ENCODE measurements at places on chromosomes 3 and 15. TPM values are rescaled to one million over a fixed set of nuclear protein-coding genes. Genes with fewer than 3 reads are reported as not detected.
A peak's percentile ranks its signal among the peaks of the same experiment; 100 is the strongest.

GRCh38 chr3:31157893-31158620 lies 263.6 kb upstream of the GADL1 start:
- no peak for DNase-seq

Gene MTHFS
- total RNA-seq = 45.1 TPM

DNA sequence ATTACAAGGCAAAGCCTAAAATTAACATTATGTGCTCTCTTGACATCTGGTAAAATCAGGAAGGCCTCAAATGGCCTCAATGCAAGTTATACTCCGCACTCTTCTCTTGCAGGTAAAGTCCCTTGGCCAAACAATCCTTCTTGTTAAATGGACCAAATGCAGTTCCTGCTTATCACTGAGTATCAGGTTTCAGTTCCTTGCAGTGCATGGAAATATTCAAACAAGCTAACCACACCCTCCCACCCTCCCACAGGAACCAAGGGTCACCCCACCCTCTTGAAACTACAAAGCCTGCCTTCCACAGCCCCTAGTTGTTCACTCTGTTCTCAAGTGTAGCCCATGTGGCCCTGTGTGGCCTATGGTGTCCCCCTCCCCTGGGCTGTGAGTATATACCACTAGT lies 171.9 kb upstream of the CADPS start:
- no peak for DNase-seq

Gene BCL2A1
- not detected for total RNA-seq

DNA sequence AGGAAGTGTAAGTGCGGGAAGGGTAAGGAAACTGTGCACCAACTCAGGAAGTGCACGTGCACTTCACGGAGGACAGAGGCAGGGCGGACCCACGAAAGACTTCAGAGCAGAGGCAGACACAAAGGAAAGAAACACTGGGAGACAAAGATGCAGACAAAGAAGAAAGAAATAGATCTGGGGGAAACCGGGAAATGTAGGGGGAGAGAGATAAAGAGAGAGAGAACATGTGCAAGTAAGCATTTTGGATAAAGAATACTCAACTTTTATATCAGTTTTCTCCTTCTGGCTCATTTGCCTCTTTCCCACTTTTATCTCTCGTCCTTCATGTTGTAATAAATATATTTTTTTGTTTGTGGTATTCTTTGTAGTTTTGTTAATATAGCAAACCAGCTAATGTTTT lies 204.2 kb downstream of the WDR72 start:
- no peak for DNase-seq

DNA sequence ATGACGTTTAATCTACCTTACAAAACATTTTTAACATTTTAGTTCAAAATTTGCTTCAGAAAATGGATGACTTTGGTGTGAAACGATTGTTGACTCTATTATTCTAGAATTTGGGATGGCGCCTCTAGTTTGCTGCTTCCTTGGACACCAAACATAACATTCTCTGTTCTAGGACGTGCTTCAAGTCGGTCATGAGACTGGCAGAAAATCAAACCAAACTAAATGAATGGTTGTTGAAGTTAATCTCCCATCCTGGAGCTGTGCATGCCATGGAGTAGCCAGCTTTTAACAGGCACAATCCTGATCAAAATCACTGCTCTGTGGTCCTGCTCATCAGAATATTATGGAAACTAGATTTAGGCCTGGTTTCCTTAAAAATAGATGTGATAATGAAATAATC lies 9.6 kb upstream of the LRRFIP2 start:
- DNase-seq = no peak

GRCh38 chr15:80444680-80445251 lies 40.6 kb downstream of the ARNT2 start:
- DNase-seq = no peak

DNA sequence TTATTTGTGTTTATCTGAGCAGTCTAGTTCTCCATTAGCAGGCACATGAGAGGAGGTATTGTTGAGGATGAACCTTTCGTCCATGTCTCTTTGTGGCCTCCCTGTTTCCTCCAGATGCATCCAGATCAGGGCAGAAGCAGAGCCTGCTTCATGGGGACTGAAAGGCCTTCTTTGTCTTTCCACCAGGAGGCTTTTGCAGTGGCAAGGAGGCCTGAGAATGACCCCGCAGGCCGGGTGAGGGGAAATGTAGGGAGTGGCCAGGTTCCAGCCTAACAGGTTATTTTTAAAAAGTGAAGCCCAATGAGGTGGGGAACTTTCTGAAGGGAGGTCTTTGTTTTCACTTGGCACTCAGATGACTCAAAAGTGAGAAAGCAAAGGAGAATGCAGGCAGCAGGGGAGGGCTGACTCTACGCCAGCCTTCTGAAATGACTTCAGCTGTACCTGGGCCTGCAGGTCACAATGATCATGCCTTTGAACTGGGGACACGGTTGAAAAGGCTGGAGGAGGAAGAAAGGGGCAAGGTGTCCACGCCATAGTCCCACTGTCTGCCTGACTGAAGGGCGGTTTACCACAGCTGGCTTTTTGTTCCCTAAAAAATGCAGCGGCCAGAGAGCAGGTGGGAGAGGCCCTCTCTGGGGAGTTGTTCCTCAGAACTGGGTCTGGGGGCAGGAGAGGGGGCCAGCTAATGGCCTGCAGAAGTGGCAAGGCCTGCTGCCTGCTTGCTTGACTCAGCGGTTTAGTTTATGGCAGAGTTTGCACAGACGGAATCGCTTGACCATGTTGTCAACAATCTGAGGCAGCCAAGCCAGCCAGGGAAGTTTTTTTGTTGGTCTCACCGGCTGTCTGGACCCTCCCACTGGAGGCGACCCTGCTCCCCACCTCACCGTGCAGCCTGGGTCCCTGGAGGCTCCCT lies 28.7 kb downstream of the CMTM7 start:
- no peak for DNase-seq

DNA sequence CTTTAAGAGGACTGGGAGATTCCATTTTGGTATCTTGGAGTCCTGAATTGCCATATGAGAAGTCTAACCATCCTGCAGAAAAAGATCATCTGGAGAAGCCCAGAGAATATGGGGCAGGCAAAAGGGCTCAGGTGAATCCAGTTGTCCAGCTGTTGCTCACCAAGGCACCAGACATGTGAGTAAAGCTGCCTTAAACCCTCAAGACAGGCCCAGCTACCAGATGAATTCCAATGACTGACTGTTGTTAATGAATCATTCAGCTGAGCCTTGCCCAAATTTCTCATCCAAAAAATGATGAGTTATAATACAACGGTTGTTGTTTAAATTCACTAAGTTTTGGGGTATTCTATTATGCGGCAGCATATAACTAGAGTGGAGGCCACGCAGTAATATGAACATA lies 22.0 kb upstream of the NANOGP8 start:
- DNase-seq = no peak

DNA sequence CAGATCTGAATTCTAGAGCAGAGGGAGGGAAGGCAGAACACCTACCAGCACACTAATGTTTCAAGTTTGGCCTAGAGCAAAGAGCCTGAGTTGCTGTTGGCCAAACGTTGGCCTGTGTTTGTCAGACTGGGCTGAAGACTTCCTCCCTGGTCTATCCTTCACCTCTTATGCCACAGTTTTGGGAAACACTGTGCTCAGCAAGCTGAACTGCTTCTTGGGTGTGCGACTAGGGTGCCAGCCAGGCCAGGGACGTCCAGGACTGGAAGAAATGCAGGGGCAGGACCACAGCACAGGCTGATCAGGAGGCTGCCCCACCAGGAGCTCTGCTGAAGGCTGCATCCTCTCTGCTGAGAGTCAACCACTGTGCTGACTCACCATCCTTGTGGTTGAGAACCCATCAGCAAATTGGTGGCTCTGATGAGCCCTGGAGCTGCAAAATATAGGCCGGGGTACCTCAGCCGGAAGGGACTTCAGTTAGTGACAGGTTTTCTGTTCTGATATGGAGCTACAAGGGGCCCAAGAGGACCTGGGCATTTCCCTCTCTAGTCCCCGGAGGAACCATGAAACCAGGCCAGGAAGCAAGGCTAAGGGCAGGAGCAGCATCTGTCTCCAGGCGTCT lies 131.6 kb upstream of the RASGRP1 start:
- peak; percentile 38 for DNase-seq

Gene SQOR
- total RNA-seq = 1.1 TPM
